ENCODE measurements at places on chromosomes 1 and 21.

GRCh38 chr1:154445040-154445472, 39.9 kb downstream of the IL6R start:
- no peak for DNase-seq

DNA sequence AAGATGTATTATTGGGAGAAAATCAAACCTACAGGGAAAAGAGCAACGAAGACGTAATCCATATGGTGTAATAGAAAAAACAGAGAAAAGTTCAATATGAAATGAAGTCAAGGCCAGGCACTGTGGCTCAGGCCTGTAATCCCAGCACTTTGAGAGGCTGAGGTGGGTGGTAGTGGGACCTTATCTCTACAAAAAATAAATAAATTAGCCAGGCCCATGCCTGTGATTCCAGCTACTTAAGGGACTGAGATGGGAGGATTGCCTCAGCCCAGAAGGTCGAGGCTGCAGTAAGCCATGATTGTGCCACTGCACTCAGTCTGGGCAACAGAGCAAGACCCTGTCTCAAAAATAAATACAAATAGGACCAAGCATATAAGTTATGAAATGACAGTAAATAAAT, 11.4 kb downstream of the DESI2 start:
- DNase-seq: no peak

GRCh38 chr1:15358565-15359133, 51.0 kb upstream of the EFHD2 start:
- no peak for DNase-seq

DNA sequence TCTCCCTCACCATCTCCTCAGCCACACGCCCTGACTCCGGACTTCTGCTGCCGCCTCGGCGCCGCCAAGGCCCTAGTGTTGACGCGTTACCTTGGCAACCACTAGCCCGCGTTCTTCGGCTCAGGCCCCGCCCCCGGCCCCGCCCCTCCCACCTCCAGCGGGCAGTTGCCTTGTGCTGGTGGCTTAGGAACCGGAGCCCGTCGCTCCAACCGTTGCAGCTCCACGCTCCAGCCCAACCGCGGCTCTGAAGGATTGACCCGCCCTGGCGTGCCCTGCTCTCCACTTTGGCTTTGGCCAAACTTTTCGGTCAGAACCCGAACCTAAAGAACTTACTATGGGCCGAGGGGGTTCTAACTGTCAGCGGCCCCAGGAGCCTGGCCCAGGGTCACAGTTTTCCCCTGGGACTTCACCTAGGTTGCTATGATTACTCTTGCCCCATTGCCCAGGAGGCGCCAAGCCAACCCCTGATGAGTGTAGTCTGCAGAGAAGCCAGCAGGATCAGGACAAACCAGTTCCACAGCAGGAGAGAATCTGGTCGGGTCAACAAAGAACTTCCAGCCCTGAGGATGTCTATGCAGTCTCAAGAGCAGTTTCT, at the start of gene CFAP45:
TSS of gene CFAP45 (minus strand) at position 80 of the 595 bp plus-strand sequence. CDS start at position 13, 67 bp downstream.
- peak; percentile 96 for DNase-seq

DNA sequence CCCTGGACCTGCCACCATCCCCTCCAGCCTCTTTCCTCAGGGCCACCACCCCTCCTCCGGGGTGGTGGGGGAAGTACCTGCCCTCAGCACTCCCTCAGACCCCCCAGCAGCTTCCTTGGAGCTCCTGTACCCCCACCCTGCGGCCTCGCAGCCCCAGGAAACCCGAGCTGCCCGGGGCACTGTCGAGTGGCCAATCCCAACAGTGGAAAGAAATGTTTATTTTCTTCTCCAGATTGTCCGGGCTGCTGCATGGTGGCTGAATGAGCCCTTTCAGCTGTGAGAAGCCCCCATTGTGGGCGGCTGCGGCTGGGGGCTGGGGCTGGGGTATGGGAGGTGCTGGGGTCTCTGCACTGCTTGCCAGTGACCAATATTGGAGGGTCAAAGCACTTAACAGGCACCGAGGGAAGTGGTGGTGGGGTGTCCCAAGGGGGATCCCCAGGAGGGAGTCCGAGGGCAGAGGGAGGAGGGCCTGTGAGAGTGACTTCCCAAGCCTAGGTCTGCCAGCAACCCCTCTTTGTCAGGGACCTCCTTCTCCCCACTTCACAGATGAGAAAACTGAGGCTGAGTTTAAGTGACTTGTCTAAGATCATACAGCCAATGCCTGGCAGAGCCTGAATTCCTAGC, 25.2 kb downstream of the RUNX3 start:
- no peak for DNase-seq

DNA sequence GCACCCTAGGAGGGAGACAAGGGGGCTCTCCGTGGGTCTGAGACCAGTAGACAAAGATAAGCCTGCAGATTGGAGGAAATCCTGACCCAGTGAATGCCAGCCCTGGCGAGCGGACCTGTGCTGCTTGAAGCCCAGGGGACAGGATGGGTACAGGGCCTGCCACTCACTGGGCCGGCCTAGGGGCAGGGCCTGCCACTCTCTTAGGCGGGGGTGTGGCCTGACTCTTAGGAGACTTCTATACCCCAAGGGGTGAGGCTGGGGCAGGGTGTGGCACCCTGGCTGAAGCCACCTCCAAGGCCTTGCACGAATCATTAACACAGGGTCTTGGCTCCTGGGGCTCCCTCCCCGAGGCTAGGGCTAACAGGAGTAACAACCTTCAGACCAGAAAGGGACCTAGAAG, 30.7 kb downstream of the TRIM62 start:
- DNase-seq: no peak

Measured in trophoblast cell (in vitro differentiated cells and primary cell).